Stimulated activated CD4-positive, alpha-beta T cell treated with anti-CD3 and anti-CD28 coated beads, TNF-alpha, amount 100 ng/mL, for 1 hour (primary cell): ENCODE measurements at places on chromosomes 1 and 21.

DNA sequence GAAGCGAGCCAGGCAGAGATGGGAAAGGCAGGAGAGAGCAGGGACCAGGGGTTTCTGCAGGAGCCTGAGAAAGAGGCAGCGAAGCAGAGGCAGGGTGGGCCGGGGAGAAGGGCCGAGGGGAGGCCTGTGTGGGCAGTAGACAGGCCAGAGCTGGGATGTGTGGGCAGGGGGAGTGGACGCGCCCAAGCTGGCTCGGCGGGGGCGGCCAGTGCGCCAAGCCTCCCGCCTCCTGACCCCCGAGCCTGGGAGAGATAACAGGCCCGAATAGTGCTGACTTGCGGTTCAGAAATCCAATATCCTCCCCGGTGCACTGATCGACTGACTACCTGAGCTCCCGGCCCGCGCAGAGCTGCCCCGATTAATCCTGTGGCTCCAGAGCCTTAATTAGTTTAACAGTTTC, 41.9 kb downstream of the AHDC1 start:
- DNase-seq: no peak

GRCh38 chr1:24009406-24009805, 29.3 kb upstream of the SRSF10 start:
- DNase-seq: no peak

DNA sequence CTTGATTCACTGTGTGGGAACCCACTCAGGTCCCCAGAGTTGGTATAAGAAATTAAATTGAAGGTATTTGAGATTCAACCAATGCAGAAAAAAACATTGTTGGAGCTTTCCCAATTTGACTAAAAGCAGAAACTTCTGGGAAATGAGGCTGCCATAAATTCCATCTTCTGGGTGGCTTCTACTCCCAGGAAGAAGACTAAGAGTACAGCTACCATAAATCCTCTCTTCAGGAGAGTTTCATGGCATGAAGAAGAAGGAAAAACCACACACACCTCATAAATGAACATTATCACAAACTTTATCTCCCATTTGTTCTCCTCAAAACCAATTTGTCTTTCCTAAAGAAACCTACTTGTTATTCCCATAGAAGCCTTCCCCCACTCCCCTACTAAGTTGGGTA, 283.9 kb downstream of the DPYD start:
- no peak for DNase-seq

DNA sequence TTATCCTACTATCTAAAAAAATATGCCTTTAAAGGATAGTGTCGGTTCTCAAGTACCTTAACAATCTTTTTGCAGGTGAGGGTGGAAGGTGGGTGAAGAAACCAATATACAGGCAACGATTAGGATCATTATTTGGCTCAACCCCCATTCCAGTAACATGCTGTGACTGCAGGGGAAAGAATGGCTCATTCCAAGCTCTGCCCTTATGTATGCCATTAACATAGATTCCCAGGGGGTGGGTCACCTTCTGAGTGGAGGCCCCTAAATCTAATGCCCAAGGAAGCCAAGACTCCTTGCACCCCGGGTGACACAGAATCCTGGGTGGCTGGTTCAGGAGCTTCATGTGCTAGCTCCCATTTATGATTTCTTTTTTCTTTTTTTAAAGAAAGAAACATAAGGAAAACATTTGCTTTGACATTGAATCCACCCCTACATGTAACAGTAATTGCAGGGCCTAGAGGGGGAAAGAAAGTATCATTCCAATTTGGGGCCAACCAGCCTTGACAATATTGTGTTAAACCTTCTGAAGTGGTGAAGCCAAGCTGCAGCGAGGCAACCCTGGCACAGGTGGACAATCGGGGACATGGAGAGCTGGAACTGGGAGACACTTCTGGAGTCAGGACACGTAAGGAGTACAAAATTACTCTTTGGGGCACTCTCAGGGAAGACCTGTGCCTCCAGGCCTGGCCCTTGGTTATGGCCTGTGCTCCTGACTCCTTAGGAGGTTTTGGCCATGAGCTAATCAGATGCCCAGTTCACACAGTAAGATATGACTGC, 200.3 kb downstream of the PBX1 start:
- DNase-seq: no peak

DNA sequence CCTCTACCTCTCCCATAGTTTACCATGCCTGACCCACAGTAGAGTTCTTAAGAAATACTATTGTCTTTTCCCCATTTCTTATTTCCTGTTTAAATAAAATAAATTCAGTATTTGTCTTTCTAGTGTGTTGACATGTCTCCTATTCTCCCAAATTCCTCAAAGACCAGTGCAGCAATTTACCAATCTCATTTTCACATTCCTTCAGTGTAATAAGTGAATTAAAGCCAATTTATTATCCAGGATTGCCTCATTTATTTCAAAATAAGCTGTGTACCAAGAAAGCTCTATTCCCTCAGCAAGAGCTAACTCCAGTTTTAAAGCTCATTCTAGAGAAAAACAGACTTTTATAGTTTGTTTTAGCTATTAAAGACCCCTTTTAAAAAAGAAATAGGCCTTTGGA, 49.9 kb downstream of the DISC1 start:
- DNase-seq: no peak

- no peak for DNase-seq
Measured at GRCh38 chr1:68814067-68814466, 317.2 kb upstream of the DEPDC1 start.

GRCh38 chr1:203557390-203557789, 63.4 kb downstream of the OPTC start:
- DNase-seq: no peak

DNA sequence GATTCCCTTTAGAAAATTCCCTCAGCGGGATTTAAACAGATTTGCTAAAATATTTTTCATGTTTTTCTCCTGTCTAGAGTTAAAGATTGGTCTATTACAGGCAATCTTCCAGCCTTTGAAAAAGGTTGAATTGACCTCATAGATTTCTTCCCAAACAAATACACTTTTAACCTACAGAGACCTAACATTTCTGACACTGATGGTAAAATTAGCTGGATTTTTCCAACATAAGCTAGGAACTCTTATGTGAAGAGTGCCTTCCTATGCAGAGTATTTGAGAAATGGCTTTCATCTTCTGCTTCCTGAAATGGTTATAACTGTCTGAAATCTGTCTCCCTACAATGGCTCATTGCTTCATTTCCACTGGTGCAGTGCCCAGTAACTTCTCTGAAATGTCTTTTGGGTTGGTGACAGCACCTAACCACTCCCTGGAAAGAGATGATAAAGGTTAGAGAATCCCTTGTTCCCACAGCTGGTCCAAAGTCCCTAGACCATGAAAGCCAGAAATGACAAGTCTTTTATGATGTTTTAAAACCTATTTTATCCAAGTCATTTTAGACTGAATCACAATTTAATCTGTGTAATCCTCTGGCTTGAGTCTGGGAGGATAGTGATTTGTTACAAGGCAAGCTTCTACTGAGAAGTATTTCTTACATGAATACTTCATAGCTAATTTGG, 269.4 kb downstream of the BACH1 start:
- DNase-seq: no peak

DNA sequence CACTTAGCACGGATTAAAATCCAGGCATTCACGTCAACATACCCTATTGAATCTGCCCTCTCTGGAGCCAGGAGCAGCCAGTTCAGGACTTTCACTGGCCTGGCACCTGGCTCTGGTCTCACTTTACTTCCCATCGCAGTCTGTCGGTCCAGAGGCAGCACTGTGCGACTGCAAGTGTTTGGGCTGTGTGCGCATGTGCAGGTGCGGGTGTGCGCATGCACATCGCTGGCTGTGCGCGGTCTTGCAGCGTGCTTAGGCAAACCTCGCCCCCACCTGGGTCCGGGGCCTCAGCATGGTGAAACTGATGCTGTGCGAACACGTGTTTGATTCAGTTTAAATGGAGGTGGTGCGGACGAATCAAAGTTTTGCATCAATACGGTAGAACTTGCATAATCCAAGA, 38.0 kb downstream of the ATF3 start:
- no peak for DNase-seq

GRCh38 chr1:81703756-81704463, 96.8 kb upstream of the ADGRL2 start:
- no peak for DNase-seq

DNA sequence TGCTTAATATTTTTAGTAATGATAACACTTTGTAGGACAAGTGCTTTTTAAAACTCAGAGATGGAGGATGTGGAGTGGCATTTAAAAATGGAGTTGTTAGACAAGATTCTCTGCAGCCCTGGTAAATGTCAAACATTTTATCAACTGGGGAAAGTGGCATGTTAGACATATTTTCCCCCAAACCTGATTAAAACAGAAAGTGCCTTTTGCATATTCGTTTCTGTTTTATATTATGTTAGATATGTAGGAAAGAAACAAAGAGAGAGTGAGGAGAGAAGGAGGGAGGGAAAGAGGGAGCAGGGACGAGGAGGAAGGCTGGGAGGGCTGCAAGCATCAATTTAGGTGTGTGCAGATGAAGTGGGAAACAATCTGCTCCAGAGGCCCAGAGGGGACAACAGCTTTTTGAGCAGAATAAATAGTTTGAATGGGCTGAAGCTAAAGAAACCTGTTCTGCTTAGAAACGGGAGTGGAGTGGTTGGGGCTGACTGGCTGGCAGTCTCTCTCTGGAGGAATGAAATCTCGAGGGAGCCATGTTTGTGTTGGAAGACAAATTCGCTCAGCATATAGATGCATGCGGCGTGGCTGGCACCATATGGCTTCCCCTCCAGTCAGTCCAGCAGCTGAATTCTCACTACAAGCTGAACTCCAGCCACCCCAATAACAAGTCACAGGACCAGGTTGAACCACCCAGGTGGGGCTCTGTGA, 502.2 kb downstream of the AJAP1 start:
- no peak for DNase-seq

DNA sequence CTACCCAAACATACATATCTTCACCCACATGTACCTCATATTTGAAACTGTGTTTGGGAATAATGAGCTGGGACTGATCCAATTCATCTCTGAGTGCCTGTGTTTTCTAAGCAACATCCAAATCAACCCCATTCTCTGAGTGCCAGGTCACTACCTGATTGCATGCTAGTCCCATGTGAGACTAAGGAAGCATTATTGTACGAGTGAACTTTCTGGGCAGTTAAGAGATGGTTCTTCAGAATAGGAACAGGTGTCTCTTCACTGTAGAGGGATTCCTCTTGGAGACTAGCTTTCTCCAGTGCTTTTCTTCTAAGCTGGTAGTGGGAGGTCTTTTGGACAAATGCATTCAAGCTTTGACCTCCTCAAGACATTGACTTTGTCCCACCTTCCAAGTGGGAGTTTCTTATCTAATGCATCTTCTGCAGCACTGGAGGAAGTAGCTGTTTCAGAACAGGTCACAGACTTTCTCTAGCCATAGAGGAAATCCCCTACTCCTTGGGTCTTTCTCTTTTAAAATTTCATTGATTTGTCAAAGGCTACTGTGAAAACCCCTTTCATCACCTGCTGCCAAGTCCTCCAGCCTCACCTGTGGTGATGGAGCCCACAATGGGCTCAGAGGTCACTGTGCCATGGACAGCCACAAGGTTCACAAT, 172.0 kb upstream of the KIAA0040 start:
- DNase-seq: no peak

- DNase-seq: no peak
Measured at GRCh38 chr1:52919723-52920483, 1.6 kb downstream of the ECHDC2 start.

DNA sequence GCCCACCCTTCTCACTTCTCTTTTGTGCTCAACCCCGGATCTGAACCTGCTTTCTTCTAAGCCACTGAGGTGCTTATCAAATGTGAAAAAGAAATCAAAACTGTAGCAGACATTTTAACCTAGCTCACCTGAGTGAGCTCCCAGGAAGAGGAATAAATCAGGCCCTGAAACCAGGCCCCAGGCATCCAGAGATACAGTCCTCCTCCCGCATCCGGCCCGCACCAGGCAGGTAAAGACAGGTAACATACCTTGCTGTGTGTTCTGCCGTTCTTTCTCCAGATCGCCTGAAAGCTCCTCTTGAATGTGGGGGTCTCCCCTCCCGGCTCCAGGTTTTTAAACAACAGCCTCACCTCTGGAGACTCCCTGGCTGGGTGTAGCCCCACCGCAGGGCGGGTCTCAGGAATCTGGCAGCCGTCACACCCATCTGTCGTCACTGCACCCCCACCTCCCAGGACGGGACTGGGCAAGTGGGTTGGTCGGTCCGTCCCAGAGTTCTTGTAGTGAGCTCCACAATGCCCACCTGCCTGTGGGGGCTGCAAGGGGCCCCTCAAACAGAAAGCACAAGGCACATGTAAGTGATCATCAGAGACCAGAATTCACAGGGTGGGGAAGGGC, at the start of gene LAMB3:
Gene LAMB3 (minus strand): TSS at position 305 of the 615 bp plus-strand sequence. CDS start 1,481 bp downstream, outside the sequence.
- DNase-seq: no peak

- DNase-seq: no peak
Measured at GRCh38 chr1:173134800-173135199, 72.3 kb downstream of the TNFSF4 start.

DNA sequence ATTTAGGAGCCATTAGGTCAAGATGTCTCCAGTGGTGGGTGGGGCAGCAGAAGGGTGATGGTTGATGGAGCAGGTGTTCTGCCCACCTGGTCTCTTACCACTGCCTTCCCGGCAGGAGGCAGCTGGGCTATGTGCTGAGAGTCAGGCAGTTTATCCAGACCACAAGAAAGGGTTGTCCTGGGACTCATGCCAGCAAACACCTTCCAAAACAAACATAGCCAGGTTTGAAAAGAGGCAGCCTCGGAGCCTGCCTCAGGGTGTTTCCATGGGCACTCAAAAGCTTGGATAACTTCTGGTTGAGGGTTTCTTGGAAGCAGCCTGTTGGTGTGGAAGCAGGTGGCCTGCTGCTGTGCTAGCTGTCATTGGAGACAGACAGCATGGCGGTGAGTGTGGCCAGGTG, 187.2 kb downstream of the PCP4 start:
- DNase-seq: no peak

DNA sequence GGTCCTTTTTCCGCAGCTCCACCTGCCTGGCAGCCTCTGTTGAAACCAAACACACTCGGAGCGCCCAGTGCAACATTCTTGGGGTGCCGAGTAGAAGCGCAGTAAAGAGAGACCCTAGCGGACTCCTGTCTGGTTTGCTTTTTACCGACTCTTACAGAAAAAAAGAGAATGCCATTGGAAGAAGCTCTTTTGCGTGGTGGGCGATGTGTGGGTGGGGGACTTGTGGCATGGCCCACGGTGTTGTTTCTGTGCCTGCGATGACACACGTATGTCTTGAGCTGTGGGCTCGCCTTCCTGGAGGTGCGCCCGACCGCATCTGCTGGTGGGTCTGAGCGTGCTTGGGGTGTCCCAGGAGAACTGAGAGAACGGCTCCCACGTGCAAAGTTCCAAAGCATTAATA, 7.3 kb upstream of the BARHL2 start:
- no peak for DNase-seq

- DNase-seq: no peak
Measured at GRCh38 chr1:3384407-3384806, 70.1 kb upstream of the ARHGEF16 start.
